ENCODE measurements at places on chromosomes 5 and 9.

GRCh38 chr5:19626211-19626610 is 361.8 kb downstream of the CDH18 start:
- DNase-seq: no peak

- DNase-seq: no peak
Observed at GRCh38 chr9:3516667-3517330, 9.0 kb downstream of the RFX3 start.

DNA sequence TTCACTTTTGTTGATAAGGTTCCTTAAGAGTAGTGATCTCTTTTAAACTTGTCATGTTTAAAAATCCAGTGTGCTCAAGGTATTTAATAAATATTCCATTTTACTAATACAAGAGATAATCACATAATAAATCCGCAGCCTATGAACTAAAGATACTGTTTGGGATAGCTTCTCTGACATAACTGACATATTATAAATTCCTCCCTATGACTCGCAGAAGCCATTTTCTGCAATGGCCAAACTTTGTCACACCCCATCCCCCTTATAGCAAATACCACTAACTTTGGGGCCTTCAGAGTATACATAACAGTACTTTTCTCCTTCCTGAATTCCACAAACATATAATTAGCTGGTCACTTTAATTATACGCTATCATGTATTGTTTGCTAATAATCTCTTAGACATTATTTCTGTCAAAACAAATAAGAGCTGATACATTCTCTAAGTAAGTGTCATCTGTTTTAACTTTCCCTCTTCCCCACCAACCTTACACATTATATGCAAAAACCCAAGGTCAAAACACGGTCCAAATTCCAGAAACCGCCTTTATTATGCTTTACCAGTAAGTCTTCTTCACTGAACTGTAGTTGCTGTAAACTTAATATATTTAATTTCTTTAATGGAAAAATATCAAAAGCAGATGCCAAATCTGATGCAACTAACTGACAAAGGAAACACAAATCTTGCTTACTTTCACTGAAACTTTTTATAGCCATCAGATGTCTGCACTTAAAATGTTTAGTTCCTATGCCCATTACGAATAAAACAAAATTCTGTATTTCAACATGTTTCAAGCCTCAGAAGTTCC is 971 bp downstream of the TMEM267 start:
- DNase-seq: no peak

- DNase-seq: no peak
Observed at GRCh38 chr9:135819905-135820304, 87.4 kb downstream of the CAMSAP1 start.

GRCh38 chr9:7315746-7316145 is 483.8 kb downstream of the DMAC1 start:
- DNase-seq: no peak

GRCh38 chr5:165351342-165351741 is 1845.9 kb downstream of the MAT2B start:
- DNase-seq: no peak

GRCh38 chr9:12838546-12838945 is 63.7 kb downstream of the LURAP1L start:
- DNase-seq: no peak

- no peak for DNase-seq
Observed at GRCh38 chr5:105088961-105089360, 1526.4 kb upstream of the NUDT12 start.

DNA sequence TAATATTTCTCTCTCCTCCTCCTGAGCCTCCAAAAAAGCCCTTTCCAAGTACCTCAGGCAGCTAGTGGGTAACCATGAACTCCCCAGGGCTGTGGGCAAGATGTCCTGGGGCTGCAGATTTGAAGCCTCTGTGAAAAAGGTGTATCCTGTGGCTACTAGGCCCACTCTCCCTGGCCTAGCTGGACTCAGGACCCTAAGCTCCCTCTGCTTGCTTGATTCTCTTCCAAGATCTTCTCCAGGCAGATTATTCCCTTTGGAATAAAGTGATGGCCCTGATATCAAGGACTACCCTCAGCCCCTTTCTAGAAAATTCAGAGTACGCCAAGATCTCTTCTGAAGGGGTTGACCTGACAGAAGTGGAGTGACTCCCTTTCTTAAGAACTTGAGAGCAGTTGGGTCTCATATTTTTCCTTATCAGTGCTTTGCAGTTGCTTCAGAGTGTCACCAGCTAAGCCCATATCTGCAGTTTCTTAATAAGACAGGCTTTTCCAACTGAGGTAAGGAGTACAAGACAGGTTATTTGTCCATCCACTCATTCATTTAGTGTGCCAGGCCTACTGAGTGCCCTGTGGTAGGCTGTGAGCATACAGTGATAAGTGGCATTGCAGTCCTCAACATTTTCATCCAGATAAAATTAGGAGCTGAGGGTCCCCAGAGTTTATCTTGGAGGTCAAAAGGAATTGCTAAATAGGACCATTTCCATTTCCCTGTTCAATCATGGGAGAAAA is 42.5 kb downstream of the CYSTM1 start:
- DNase-seq: no peak

DNA sequence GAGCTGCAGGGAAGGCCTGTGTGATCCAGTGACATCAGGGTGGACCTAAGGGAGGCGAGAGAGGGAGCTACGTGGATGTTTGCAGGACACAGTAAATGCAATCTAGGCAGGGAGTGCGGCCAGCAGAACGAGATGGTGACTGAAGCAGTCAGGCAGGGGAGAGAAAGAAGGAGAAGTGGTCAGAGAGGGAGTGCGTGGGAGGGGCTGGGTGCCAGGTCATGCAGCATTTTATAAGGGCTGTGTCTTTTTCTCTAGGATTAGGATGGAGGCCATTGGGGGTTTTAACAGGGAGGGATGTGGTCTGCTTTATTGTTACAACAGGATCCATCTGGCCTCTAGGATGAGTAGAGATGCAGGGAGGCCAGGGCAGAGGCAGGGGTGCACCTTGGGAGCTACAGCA is 80.4 kb downstream of the DCP2 start:
- no peak for DNase-seq

GRCh38 chr5:173165177-173166016 is 21.1 kb downstream of the BNIP1 start:
- no peak for DNase-seq

- no peak for DNase-seq
Observed at GRCh38 chr5:1558944-1559343, 35.2 kb upstream of the LPCAT1 start.

GRCh38 chr9:82680179-82680935 is 382.6 kb downstream of the RASEF start:
- no peak for DNase-seq

DNA sequence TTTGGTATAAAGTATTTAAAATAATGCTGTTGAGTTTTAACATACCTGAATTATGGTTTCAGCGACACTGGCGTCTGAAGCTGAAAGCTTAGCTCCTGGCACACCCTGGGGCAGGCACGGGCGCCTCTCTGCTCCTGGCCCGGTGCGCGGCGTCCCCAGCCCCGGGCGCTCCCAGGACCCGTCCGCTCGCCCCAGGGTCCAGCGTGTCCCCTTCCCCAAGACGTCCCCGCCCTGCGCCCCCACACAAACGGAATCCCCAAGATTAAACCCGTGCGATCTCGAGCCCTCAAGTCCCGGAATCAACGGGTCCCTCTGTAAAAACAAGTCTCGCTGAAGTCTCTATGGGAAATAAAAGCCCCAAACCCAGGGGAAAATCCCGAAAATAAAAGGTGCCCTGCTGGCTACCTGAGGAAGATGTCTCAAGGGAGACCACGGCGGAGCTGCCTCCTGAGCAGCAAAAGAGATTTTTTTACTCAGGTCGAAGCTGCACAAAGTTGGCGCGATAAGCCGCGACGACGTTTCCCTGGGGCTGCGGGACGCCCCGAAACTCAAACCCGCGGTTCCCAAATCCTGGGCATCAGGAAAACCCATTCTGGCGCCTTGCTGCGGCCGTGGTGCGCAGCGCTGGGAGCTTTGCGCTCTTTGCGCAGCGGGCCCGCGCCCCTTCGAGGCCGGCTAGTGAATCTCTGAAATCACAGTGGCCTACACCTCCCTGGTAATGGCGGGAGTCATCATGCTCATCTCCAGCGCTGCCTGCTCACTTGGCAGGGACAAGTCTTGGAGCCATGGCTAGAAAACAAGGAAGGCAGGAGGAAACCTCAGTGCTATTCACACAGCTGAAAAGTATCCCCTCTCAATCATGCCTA is 6.3 kb upstream of the IFNA8 start:
- no peak for DNase-seq

DNA sequence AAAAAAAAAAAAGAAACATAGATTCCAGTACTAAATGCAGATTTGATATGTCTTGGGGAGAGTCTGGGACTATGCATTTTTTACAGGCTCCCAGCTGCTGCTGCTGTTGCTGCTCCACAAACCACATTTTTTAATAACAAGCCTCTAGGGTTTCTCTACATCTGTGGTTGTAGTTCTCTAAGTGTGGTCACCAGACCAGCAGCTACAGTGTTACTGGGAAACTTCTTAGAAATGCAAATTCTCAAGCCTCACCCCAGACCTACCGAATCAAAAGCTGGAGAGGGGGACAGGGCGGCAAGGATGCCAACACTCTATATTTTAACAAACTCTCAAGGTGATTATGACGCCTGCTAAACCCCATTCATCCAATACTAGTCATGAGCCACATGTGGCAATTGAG is 293.4 kb upstream of the PTGER4 start:
- no peak for DNase-seq

- no peak for DNase-seq
Observed at GRCh38 chr5:146944764-146945616, 66.4 kb upstream of the PPP2R2B start.

DNA sequence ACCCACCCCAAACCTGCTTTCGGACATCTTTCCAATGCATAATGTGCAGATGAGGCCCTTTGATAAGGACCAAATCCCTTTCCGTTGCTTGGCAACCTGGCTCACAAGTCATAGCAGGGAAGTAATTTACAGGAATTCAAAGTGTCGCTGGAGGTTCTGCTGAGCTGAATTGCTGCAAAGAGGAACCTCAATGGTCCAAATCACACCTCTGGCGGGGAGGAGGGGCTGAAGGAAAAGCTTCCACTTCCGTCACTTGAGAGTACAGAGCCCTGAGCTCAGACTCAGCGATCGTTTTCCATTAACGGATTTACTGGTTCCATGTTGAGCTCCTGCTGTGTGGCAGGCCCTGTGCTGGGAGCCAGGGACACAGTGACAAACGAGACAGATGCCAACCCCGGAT is 99.3 kb downstream of the KCNIP1 start:
- DNase-seq: no peak

DNA sequence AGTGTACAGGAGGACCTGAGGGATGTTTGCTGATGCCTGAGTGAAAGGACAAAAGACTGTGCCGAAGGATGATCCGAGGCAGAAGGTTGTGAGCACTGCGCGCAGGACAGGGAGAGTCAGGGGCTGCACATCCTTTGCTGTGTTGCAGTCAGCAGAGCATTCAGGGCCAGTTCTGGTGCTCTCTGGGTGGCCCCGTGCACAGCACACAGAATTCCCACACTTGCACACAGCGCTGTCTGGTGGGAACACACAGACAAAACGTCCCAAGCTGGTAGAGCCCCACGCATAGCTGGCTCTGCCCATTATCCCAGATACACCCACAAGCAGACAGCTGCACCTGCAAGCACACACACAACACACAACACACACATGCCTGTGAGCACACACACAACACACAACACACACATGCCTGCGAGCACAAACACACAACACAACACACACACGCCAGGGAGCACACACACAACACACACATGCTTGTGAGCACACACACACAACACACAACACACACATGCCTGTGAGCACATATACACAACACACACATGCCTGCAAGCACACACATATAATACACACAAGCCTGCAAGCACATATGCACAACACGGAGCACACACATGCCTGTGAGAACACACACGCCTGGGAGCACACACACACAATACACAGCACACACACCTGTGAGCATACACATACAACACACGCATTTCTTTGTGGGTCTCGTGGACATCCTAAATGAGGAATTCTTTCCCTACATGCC is 74.4 kb downstream of the FGF18 start:
- no peak for DNase-seq

- DNase-seq: no peak
Observed at GRCh38 chr9:35954942-35955546, 2.9 kb downstream of the OR2S2 start.

GRCh38 chr5:57710126-57710525 is 227.5 kb upstream of the ACTBL2 start:
- DNase-seq: no peak

- no peak for DNase-seq
Observed at GRCh38 chr5:119363271-119363670, 7.5 kb downstream of the TNFAIP8 start.

DNA sequence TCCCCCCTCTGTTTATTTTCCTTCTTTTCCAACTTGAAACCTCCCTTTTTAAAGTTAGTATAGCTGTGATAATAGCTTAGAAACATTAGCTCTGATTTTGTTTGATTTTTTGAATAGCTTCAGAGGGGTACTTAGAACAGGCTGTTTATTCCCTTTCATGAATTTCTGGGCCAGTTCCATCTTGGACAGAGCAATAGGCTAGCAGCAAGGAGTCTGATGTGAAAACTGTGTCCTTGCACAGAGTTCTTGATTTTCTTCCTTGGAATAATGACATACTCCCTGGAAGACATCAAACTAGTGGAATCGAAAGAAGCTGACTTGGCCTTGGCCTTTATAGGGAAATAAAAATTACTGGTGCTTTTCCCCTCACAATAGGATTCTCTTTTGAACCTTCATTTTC is 32.9 kb downstream of the NTRK2 start:
- DNase-seq: no peak

DNA sequence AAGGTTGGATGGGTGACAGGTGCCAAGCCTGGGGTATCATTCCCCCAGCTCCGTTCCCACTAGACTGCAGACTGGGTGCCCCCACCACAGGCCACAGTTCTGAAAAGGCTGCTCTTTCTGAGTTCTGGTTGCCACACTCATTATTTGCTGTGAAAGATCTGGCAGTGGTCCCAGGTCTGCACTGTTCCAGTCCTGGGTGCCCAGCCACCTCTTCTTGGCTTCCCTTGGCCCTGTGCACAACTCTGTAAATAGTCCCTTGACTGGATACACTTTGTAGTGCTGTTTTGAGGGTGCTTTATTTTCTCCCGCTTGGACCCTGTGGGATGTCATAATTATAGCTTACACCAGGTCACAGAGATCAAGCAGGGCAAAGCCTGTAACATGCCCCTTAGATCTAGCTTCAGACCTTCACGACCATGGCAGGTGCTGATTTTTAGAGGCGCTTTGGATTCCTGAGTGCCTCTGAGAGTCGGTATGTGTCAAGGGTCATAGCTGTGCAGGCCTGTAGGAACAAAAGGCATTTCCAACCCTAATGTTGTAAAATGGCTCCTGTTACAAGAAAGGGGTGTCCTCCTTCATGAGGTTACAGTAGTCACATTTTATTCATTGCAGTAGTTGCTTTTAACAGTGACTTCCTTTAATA is 344.9 kb downstream of the ICE1 start:
- DNase-seq: no peak

DNA sequence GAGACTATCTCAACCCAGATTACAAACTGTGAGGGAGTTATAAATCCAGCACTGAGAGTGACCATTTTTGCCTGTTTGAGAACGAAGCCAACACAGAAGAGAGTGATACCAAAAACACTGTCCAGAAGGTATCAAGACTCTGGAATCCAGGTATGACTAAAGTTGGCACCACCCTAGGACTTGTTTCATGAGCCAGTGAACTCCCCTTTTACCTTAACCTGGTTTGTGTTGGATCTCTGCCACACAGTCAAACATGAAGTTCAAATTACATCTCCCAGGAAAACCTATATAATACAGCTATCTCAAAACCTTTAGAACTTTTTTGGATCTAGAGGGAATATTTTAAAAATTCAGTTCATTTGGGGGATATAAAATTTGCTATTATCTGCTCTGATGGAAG is 11.4 kb downstream of the ZBTB5 start:
- no peak for DNase-seq
